Hematopoietic multipotent progenitor cell treated with erythropoietin and hydrocortisone succinate and interleukin-3 and kit ligand, for 4 days (in vitro differentiated cells): ENCODE measurements at places on chromosomes 7 and 10.

DNA sequence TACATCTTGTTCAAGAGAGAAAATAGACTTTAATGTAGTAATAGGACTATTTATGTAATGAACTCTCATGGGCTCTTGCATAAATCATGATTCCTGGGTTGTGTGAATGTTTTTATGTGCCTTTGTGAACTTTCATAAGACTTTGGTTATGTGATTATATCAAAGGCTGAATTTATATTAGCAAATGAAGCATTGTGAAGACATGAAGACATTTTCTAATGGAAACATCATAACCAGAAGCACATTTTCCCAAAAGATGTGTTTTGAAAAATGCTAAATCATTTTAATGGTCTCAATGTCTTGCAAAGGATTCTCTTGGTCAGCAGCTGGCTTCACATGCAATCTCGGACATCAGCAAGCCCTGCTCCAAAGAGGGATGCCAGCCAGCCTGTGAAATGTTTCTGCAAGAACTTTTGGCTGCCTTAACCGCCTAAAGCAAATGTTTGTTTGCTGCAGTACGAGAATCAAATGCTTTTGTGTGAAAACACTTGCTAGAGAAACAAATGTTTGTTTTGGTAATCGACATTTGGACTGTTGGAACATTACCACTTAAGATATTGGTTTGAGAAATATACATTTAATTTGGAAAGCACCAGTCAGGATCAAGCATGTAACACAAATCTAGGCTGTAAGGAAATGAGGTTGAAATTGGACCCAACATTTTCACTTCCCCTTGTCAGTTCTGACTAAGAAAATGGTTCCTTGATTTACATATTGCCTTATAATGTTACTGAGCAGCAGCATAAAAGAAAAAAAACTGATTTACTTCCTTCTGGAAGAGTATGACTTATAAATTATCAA, 102.1 kb downstream of the RTKN2 start:
- no peak for DNase-seq

DNA sequence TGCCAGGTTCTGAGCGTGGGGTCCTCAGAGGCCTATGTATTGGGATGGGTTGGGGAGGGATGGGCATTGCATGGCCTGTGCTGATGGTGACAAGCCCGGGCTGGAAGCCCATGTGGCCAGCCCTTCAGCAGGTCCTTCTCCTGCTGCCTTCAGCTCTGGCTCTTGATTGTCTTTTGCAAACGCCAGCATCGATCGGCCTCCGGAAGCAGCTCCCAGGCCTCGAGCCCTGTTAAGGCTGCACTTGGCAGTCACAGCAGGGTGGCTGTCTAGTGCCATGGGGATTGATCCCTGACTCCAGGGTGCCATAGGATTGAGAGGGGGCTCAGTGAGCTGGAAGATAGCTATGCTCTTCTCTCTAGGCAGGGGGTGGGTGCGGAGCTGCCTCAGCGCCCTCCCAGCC, 51.4 kb downstream of the CDH23 start:
- DNase-seq = no peak

DNA sequence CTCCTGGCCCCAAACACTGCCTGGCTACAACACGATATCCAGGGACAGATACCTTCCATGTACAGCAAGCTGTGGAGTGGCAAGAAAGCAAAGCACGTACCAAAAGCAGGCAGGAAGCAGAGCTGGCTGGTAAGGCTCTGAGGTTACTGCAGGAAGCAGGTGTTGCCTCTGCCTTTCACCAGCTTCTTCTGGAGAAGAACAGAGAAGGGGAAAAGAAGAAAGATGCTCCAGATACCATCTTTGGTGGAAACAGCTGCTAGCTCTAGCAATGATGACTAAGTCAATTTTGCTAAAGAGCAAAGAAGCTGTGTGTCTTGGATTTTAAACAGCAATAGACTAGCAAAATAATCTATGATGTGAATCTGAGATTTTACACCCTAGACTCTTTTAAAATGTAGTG, 34.9 kb upstream of the PRSS1 start:
- peak; percentile 93 for DNase-seq

DNA sequence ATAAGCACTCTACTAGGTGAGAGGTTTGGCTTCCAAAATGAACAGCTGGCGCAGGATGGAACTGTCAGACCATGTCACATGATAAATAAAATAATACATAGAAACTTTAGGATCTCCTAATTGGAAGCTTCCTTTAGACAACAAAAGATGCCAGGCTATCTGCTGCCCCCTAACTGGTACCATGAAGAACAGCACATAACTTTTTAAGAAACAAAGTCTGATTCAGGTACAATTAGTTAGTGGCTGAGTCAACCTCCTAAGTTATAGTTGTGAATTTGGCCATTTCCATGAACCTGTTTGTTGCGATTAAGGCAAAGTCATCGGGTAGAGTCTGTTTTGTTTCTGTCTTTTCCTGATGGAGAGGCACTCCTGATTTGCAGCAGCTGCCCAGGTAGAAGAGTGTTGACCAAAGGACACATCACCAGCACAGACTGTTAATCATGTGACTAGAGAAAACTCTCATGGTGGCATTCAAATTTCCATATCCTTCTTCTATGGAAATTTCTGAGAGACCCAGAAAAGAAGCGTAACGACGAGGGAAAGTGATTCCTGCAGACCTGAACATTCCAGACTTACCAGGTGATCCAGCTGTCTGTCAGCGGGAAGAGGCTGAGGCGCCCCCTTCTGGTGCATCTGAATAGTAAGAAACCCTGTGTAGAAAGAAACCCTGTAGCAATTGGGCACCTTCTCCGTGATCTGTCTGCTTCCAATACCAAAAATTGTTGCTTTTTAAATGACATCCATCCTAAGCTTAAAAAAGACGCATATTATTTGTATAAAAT, 8.6 kb upstream of the INHBA start:
- DNase-seq = peak; percentile 40

- peak; percentile 53 for DNase-seq
These were observed 103.0 kb upstream of the LSM8 start for GRCh38 chr7:118080947-118081346.

- peak; percentile 10 for DNase-seq
These were observed 106.9 kb upstream of the ZNF746 start for GRCh38 chr7:149604521-149604920.

GRCh38 chr7:36057323-36057722, 95.7 kb upstream of the EEPD1 start:
- no peak for DNase-seq

GRCh38 chr7:3705258-3705657, 404.2 kb downstream of the SDK1 start:
- DNase-seq = no peak

DNA sequence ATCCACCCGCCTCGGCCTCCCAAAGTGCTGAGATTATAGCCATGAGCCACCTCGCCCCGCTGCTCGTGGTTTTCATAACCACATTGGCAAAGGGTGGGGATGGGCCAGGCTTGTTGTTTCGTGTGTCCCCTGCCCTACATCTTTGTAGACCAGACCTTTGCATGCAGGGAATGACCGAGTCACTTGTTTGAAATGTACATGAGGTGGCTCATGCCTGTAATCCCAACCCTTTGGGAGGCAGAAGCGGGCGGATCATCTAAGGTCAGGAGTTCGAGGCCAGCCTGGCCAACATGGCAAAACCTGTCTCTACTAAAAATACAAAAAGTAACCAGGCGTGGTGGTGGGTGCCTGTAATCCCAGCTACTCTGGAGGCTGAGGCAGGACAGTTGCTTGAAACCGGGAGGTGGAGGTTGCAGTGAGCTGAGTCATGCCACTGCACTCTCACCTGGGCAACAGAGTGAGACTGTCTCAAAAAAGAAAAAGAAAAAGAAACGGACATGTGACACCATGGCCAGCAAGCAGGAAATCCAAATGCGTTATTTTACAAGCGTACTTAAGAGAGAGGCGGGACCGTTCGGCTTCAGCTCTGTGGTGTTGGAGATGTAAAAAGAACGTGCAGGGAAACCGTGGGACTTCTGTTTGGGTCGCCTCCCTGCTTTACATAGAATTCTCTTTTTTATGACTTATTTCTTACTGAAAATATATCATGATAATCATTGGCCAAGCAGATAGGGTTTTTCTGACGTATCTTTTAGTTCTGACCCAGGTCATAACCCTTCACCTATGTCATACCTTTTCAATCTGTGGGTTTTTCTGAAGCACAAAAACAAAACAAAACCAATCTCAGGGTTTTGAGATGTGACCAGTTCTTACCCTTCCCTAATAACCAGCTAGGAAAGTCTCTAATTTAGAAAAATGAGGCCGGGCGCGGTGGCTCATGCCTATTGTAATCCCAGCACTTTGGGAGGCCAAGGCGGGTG, 45.1 kb downstream of the WIPI2 start:
- DNase-seq = peak; percentile 53

DNA sequence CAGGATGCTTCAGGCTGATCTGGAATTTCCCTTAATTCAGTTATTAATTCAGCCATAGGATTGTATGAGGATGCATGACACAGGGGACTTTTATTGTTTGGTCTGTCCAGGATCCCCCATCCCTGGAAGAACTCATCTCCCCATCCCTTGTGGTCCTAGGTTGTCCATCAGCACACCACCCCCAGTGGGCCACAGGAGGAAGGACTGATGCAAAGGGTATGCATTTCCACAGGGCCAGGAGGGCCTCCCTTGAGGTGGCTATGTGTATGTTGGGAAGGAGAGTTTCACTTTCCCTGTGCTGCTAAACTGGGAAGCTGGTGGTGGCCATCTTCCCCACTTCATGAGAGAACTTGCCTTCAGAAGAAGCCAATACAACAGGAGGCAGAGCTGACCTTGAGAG, 44.6 kb upstream of the GRB10 start:
- no peak for DNase-seq

DNA sequence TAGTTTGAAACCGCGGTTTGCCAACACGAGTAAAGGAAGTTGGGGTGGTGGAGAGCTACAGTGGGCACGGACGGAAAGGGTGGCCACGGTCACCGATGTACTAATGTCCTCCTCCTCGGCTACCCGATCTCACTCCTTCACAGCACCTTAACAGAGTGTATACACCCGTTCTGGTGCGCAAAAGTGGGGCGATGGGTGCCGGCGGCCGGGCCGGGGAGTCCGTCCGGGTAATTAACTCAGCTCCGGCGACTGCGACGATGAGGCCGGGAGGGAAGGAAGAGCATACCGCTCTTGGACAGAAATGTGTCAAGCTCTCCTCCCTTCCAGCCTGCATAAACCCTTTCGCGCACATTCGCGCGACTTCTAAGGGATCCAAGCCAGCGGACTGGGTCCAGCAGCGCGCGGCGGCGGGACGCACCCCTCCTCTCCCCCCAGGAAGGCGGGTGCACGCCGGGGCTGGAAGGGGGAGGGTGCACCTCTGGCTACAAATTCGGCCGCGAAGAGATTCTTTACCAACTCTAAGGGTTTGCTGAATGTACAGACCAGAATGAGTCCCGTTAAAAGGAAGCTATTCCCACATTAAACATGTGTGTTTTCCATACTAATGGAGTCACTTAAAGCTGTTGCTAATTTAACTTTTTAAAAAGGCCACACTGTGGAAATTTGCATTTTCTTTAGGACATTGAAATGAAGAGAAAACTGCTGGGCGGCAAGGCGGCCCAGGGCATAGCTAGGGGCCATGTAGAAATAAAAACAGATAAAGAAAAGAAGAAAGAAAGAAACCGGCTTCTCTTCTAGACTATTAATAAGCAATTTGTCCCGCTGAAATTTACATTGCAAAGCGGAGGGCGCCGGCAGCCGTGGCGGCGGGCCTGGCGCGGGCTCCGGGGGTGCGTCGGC, 6.6 kb upstream of the EBF3 start:
- DNase-seq = no peak

GRCh38 chr7:71171476-71171875, 39.5 kb downstream of the GALNT17 start:
- DNase-seq = no peak

- DNase-seq = no peak
These were observed 36.5 kb downstream of the COG5 start for GRCh38 chr7:107527196-107527595.

- DNase-seq = no peak
These were observed 3.5 kb downstream of the ESYT2 start for GRCh38 chr7:158825628-158826289.

- no peak for DNase-seq
These were observed 37.2 kb downstream of the TMEM120A start for GRCh38 chr7:75957021-75957736.

DNA sequence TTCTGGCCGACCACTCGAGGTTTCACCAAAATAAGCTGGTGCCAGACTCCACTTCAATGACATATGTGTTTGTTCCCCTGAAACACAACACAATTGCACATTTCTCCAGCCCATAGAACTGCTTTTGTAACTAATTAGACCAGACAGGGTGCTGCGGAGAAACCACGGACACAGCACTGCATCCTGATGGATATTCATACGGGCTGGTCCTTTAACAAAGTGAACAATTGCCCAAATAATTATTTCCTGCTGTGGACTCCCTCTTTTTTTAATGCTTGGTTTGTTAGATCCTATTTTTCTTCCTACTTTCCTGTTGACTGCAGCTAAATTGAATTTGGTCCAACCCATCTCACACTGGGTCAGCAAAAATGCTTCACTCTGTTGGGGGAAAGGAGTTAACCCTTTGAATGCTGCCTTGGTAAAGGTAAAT, 198.6 kb upstream of the BMPER start:
- no peak for DNase-seq

DNA sequence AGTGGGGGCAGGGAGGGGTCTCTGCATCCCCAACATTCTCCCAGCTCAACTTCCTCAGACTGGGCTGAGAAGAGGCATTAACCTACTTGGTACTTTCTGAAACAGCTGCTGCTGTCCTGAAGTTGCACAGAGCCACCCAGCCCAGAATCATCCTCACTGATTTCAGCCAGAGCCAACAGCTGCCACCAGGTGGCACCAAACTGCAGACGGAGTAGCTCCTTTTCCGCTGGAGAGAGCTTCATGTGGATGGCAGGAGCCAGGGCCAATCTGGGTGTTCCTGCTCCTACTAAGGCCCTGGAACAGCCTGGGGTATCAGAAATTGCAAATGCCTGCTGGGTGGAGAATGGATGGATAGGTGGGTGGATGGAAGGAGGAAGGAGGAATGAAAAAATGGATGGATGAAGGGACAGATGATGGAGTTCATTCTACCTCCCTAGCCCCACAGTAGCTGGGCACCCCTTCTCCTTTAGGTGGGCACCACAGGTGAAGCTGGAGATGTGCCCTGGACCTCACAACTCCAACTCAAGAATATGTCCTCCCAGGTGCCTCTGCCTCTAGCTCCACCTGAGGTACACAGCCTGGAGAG, 11.8 kb upstream of the DRGX start:
- peak; percentile 85 for DNase-seq

- DNase-seq = no peak
These were observed 47.9 kb upstream of the IGFBP3 start for GRCh38 chr7:45968856-45969541.

DNA sequence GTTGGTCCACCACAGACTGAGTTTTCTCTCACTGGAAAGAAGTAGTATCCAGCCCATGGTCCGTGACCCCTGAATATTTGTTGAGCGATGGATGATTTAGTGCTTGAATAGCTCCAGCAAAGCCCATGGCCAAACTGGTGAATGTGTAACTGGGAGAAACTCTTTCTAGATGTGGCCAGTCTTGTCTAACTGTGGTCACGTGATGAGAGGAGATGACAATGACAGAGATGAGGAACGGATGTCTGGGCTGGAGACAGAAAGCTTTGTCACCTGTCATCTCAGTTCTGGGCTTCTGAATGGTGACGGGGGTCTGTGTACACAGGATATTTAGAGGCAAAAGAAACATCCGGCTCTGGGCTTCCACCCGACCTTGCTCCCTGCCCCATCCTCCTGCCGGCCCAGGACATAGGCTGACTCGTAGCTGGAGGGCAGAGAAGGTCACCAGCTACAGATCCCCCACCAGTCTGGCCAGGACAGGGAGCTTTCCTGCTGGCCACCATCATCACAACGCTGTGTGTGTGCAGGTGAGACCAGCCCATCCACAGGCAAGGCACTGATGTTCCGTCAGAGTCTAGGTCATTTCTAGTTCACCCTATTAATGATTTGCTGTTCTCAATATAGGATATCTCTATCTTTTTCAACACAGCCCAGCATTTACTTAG, 152.5 kb upstream of the TNS3 start:
- no peak for DNase-seq

GRCh38 chr10:133400624-133401424, 6.9 kb downstream of the MTG1 start:
- no peak for DNase-seq
